ENCODE measurements at places on chromosomes 1 and 21.

GRCh38 chr1:67130673-67131072 lies 4.1 kb downstream of the C1orf141 start:
- DNase-seq, result no peak

DNA sequence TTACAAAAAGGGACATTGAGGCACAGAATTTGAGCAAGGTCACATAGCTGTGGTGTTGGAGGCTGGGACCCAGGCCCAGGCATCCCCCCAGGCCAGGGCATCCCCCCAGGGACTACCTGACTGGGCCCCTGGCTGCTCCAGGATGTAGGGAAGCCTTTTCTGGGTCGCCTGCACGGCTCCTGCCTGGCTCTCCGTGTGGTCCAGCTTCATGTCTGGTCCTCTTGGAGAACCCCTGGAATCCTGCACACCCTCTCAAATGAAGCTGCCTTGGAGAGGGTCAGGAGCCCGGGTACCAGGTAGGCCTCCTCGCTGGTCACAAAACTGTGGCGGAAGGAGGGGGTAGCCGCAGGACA lies 919 bp upstream of the CELSR2 start:
- DNase-seq, result no peak

DNA sequence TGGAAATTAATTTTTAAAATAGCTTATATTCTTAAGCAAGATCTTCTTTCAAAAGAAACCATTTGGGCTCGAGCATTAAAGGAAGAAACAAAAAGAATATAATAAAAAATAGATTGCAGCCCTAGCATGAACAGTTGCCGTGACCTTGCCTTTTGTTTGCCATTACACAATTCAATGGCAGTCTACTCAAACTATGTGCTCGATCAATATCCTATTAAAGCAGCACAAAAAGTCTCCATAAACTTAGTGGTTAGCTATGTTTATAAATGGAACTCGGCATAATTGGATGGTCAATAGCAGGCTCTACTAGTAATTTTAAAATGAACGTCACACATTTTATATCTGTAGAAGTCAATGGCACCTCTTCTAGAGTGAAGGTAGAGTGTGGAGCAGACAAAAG lies 256.5 kb downstream of the NFIA start:
- no peak for DNase-seq

DNA sequence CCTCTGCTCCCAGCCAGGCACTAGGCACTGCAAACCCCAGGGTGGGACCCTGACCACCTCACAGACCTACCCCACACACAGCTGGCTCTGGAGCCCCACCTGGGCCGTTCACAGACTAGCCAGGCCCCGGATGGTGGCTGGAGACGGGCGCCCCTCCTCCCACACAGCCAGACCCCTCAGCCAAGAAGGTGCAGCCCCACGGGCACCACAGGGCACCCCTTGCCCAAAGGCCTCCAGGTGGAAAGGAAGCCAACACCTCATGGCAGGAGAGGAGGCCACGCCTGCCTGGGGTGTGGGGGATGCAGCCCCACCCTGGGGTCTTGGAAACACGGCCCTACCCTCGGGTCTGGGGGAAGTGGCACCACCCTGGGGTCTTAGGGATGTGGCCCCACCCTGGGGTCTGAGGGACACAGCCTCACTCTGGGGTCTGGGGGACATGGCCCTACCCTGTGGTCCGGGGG lies 44.6 kb downstream of the WNT9A start:
- DNase-seq, result peak; percentile 61

DNA sequence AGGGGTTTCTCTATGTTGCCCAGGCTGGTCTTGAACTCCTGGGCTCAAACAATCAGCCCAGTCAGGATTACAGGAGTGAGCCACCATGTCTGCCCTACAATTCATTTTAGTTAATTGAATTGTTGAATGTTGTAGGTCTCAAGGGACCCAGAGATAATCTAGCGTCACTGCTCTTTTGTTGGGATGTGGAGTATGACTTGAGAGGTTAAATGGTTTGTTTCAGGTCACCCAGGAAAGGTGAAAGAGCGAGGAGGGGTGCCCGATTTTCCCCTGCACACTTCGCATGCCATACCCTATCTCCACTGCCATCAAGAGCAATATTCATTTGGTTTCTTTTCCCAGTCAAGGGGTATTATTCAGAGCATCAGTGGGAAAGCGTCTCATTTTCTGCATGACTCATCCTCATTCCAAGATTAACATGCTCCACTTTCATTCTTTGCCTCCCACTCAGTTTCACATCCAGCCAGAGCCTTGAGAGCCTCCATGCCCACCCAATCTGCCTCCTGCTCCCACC lies 13.1 kb upstream of the SLC30A1 start:
- no peak for DNase-seq

DNA sequence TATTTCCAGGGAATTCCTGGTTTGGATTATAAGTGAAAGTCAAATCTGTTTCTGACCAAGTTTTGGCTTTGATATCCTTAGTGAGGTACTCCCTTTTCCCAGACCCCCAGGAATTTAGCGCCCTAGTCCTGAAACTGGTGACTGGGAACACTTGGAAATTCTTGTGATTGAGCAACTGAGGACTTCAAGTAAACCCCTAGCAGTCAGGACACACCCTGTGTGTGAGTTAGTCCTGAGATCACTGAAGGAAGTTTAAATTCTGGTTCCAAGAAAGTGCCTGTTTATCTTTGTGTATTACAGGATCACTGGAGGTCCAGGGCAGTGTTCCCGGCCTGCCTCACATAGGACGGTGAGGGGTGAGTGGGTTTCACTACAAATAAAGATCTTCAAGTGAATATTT lies 95.1 kb upstream of the F3 start:
- peak; percentile 56 for DNase-seq
